Activated CD4-positive, alpha-beta T cell treated with anti-CD3 and anti-CD28 coated beads, Interleukin-2, amount 50 U/mL, for 1 hour (primary cell): ENCODE measurements at places on chromosomes 6 and 20.

- DNase-seq: peak; percentile 86
Observed at GRCh38 chr6:90274451-90275030, 22.1 kb downstream of the BACH2 start.

DNA sequence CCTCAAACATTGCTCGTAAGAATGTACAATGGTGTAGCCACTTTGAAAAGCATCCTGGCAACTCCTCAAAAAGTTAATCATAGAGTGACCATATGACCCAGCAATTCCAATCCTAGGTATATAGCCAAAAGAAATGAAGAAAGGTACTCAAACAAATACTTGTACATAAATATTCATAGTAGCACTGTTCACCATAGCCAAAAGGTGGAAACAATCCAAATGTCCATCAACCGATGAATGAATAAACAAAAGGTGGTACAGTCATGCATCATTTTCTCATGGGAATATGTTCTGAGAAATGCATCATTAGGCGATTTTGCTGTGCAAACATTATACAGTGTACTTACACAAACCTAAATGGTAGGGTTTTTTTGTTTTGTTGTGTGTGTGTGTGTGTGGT lies 74.4 kb upstream of the TBC1D7 start:
- DNase-seq: no peak

GRCh38 chr20:12177657-12178293 lies 260.1 kb downstream of the BTBD3 start:
- no peak for DNase-seq

DNA sequence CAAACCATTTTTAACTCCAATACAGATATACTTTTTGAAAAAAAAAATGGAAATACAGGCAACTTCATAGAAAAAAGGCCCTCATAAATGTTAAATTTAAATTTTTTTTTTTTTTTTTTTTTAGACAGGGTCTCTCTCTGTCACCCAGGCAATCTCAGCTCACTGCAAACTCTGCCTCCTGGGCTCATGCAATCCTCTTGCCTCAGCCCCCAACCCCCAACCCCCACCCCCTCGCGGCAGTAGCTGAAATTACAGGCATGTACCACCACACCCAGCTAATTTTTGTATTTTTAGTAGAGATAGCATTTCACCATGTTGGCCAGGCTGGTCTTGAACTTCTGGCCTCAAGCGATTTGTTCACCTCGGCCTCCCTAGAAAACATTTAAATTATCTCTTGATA lies 12.8 kb upstream of the ULBP3 start:
- DNase-seq: no peak

DNA sequence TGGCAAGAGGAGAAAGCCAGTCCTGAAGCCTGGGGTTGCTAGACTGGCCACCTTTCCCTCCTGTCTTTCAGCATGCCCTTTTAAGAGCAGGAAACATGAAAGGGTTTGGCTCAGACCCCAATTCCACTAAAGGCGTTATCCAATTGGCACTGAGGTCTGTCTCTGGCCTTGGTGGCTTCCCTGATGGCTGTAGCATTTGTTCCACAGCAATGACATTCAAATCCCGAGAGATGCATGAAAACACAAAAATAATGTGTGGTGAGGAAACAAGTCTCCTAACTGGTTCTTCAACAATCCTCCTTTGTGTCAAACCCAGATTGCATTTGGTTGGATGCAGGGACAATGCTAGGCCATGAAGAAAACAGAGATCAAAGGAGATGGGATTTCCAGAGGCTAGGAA lies 56.5 kb upstream of the ADTRP start:
- no peak for DNase-seq

DNA sequence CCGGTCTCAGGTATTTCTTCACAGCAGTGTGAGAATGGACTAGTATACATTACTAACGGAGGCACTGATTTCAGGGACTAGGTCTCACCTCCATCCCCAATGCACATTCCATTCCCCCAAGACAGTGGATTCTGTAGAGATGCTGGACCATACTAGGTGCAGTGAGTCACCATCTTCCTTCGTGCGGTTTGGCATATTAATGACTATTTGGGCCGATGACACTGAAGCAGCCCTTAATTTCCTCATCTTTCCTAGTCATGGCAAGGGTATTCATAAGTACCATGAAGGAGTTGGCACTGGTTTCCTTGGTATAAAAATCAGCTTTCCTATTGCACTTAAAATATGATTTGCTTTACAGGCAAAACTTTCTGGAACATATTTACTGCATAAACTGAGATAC lies 121.4 kb upstream of the TRAF3IP2 start:
- DNase-seq: no peak

GRCh38 chr20:59692139-59692538 lies 87.8 kb downstream of the PHACTR3 start:
- no peak for DNase-seq
